Kidney (tissue), 22 donors: ENCODE measurements at places on chromosomes 5 and 9.

DNA sequence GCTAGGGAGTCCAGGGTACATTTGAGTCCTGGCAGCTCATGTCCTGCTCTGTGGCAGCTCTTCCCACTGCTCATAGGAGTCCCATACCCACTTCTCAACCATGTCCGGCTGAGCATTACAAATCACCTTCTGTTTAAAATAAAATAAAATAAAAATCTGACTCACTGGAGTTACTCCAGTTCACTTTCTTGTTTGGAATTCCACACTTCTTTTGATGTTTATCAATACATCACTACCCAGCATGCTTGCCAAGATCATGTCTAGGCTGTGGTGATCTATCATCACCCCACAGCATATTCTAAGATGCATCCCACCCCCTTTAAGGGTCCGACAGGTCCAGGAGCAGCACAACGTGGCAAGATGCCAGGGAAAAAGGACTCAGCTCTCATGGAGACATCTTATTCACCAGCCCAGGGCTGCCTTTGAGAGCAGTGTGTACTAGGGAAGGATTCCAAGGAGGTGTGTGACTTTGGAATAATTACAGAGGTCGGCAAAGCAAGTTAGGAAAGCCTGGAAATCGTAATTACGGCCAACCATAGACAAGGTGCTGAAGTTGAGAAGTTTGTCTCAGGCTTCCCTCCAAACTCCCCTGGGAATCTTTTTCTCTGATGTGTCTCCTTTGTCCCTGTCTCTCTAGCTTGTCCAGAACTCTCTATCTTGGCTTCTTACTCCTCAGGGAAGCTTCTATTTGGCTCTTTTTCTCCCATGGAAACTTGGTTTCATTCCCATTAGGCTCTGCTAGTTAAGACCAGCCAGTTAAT lies 111.4 kb upstream of the SLC1A3 start:
- DNase-seq = no peak

DNA sequence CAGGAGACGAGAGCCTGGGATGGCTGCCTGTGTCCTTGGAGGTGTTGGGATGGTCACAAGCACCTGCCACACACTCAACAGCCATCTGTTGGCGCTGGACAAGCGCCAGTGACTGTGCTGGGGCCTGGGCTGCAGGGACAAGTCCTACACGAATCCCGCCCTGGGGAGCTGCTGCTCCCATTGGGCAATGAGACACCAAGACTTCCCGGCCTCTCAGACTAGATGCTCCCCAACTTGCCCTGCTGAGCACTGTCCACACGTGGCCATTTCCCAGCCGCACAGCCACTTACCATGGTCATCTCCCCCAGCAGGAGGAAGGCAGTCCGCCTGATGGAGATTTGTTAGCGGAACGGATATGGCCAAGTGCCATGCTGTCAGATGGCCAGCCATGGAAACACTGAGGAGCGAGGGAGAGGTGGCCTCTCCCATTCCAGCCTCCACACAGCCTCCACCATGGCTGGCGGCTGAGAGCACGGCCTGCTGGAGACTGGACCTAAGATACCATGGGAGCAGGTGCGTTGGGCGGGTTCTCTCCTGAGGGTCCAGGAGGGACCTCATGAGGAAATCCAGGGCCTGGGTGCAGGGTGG lies 43.9 kb downstream of the PRRT1B start:
- DNase-seq = no peak

DNA sequence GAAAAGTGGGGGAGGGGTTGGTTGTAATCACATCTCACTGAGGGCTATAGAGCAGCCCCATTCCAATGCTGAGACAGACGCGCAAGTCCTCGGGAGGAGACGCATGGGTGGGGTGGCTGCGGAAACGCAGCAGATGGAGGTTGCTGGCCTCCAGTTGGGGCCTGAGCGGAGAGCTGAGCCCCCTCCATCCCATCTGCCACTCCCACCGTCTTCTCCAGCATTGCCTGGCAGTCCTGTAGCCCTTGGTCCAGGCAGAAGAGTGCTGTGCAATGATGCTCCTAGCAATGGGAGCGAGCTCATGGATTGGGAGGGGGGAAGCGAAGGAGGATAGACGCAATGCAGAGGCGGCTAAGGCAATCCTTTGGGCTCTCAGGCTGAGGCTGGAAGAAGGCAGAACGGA lies 79.4 kb upstream of the GLRA1 start:
- no peak for DNase-seq

DNA sequence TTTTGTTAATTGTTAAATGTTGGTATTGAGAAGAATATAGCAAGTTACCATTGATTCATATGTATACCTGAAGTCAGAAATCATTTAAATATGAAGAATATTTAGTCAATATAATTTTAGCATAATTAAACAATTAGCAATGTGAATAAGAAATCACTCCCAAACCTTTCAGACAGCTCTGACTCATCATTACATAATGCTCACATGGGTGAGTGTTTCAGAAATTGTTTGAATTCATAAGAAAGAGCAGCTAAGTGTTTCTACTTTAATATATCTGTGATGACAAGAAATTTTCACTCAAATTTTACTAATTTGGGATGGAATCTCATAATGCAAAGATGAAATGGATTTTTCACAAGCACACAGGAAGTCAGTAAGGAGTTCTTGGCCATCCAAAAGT lies 42.0 kb upstream of the CDC42SE2 start:
- no peak for DNase-seq

DNA sequence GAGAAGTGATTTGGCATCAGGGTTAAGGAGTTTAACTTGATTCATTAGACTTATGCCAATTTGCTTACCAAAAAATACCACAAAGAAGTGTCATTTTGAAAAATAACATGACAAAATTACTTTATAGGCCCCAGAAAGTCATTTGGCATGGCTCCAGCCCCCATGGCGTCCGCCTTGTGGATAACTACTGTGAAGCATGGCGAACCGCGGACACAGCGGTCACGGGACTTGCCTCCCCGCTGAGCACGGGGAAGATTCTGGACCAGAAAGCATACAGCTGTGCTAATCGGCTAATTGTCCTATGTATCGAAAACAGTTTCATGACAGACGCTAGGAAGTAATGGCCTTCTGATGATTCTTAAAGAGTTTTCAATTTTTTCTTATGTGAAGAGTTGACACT lies 35.4 kb upstream of the TGFBR1 start:
- DNase-seq = no peak

DNA sequence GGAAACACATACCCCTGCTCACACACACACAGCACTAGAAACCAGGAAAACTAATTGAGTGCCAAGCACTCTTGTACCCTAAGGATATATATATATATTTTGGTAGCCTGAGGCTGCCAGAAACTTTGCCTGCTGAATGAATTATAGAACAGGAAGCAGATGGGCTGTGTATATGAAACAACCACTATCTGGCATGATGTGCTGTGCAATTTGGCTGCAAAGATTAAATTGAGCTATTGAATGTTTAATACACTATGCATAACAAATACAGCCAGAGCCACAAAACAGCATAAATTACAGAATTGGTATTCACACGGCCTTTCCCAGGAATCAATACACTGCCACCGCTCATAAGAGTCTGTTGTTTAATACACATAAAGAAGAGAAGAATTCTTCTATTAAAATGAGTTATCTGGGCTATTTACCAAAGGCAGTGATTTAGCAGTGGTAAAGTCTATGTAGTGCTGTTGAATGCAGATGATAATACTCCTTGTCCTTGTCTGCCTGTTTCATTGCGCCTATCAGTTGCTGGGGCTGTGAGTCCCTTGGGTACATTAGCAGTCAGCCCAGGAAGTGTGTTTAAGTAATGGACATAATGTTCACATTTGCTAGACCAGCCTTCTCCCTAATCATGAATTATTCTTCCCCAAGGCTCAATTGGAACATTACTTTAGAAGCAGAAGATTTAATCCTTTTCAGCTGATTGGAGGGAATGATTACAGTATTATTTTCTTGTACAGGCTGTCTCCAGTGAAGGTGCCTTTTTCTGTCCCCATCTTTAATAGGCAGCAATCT lies 294.3 kb downstream of the TLE1 start:
- no peak for DNase-seq

GRCh38 chr5:178293815-178294214 lies 61.2 kb upstream of the PHYKPL start:
- no peak for DNase-seq

DNA sequence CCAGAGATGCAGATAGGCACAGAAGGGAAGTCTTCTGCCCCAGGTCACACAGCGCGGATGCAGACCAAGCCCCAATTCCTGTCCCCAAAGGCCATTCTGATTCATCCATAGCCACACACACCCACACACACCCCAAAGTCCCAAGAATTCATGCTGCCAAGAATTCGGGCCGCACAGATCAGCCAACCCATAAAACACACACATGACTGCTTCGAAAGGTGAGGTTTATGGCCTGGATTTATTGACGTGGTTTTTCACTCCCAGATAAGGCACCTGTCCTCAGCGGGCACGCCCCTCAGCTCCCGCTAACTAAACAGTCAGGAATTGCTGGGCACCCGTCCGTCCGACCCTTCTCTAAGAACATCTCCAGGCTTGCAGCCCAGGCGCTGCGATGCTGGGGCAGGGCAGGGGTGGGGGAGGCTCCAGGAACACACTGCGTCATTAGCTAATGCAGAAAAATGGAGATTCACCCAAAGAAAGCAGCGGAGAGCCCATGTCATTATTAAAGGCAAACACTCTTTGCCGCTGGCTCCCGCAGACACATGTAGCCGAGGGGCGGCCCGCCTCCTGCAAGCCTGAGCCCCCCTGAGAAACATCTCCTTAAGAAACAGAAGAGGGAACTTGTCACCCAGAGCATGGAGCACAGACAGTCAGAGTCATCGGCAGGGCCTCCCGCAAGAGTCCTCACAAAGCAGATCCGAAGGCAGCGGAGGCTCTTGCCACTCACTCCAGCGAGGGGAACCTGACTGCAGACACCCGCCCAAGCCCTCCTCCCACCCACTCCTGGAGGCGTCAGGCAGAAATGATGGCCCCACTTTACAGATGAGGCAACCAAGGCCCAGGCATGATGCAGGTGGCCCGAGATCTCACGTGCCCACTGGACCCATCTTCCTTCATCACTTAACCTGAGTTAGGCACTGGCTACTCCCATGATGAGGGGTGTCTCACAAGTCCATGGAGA lies 19.9 kb downstream of the VAV2 start:
- peak; percentile 72 for DNase-seq

- no peak for DNase-seq
Observed at GRCh38 chr5:177458912-177459350, 12.3 kb downstream of the PRR7 start.

GRCh38 chr5:82347201-82347865 lies 69.2 kb upstream of the RPS23 start:
- DNase-seq = peak; percentile 63
